ENCODE measurements at places on chromosomes 1 and 21.

- DNase-seq = no peak
These were observed 2.1 kb downstream of the TIE1 start for GRCh38 chr1:43302721-43303470.

DNA sequence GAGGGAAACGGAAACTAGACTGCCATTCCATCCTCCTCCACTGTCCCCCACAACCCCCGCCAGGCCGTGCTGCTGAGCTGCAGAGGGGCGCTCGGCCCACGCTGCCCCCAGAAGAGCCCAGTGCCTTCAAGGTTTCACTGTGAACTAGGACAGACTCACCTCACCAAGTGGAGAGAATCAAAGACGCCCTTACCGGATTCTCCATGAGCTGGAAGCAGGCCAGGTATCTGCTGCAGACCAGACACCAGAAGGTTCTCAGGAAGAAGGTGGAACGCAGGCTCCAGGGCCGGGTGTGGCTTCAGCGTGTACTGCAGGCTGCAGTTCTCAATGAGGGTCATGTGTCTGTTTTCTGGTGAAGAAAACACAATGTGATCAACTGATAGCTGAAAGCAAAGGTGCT, 30.6 kb downstream of the NPHP4 start:
- no peak for DNase-seq

- DNase-seq = no peak
These were observed 13.3 kb downstream of the PLPPR5 start for GRCh38 chr1:98991127-98992012.

DNA sequence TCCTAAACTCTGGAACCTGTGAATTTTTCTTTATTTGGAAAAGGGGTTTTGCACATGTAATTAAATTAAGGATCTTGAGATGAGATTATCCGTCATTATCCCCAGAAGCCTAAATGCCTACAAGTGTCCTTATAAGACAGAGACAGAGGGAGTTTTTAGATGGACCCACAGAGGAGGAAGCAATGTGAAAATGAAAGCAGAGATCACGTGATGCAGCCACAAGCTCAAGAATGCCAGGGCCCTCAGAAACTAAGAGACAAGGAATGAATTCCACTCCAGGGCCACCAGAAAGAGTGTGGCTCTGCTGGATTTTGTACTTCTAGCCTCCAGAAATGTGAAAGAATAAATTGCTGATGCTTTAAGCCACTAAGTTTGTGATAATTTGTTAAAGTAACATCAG, 183.6 kb upstream of the UBE2U start:
- DNase-seq = no peak

GRCh38 chr1:206875752-206876377, 10.4 kb downstream of the IL20 start:
- DNase-seq = no peak

GRCh38 chr1:78101051-78101450, 55.3 kb downstream of the GIPC2 start:
- no peak for DNase-seq

Data from stimulated activated CD8-positive, alpha-beta memory T cell treated with anti-CD3 and anti-CD28 coated beads, Interleukin-15, amount 100 ng/mL, for 1 hour (primary cell).